ENCODE measurements at places on chromosomes 3 and 15.
A peak's percentile ranks its signal among the peaks of the same experiment; 100 is the strongest.

GRCh38 chr3:123667784-123668183 lies 82.9 kb upstream of the HACD2 start:
- H3K4me3 ChIP-seq: no peak overlapping the region
- DNase-seq: no peak
- peaks cover 15% of the 10 kb centered on the region for H3K36me3 ChIP-seq
- no peaks in the 10 kb centered on the region for H3K4me1 ChIP-seq

DNA sequence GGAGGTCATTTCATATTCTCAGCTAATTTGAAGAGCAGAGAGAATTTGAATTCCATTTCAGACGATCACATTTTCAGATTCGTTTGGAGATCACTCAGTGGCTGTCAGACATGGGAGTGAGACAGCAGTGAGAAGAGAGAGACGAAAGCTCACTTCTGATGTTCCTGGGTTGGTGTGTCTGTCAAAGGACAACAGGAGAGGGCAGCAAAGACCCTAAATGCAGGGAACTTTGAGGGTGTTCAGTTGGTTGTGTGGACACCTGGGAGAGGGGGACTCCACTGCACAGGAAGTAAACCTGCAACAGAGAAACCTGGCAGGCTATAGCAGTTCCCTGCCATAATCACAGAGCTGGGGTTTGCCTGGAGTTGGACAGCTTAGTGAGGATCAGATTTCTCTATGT lies 675.1 kb downstream of the SQOR start:
- peaks cover 7% of the 10 kb centered on the region for H3K27me3 ChIP-seq
- H3K4me1 ChIP-seq: no peaks in the 10 kb centered on the region
- H3K36me3 ChIP-seq: no peaks in the 10 kb centered on the region
- no peak for DNase-seq
- H3K4me3 ChIP-seq: no peak overlapping the region
- H3K27ac ChIP-seq: no peak overlapping the region

GRCh38 chr3:71243229-71243628 lies 340.3 kb downstream of the FOXP1 start:
- no peak for DNase-seq
- no peaks in the 10 kb centered on the region for H3K36me3 ChIP-seq
- H3K27ac ChIP-seq: no peak overlapping the region
- no peak overlapping the region for H3K4me3 ChIP-seq
- no peaks in the 10 kb centered on the region for H3K27me3 ChIP-seq
- no peaks in the 10 kb centered on the region for H3K4me1 ChIP-seq

GRCh38 chr3:7292362-7292761 lies 431.4 kb downstream of the GRM7 start:
- H3K4me1 ChIP-seq: no peaks in the 10 kb centered on the region
- H3K4me3 ChIP-seq: no peak overlapping the region
- no peak overlapping the region for H3K27ac ChIP-seq
- H3K27me3 ChIP-seq: no peaks in the 10 kb centered on the region

- no peak overlapping the region for H3K27ac ChIP-seq
- no peaks in the 10 kb centered on the region for H3K36me3 ChIP-seq
- no peak overlapping the region for H3K4me3 ChIP-seq
- DNase-seq: no peak
- peaks cover 9% of the 10 kb centered on the region for H3K27me3 ChIP-seq
- peaks cover 34% of the 10 kb centered on the region for H3K4me1 ChIP-seq
Observed at GRCh38 chr3:173399044-173399443, 1.5 kb downstream of the NLGN1 start.

GRCh38 chr3:44058868-44059203 lies 182.8 kb upstream of the TOPAZ1 start:
- no peaks in the 10 kb centered on the region for H3K36me3 ChIP-seq
- no peak overlapping the region for H3K4me3 ChIP-seq
- H3K27me3 ChIP-seq: peaks cover 44% of the 10 kb centered on the region
- no peak for DNase-seq
- H3K27ac ChIP-seq: no peak overlapping the region

DNA sequence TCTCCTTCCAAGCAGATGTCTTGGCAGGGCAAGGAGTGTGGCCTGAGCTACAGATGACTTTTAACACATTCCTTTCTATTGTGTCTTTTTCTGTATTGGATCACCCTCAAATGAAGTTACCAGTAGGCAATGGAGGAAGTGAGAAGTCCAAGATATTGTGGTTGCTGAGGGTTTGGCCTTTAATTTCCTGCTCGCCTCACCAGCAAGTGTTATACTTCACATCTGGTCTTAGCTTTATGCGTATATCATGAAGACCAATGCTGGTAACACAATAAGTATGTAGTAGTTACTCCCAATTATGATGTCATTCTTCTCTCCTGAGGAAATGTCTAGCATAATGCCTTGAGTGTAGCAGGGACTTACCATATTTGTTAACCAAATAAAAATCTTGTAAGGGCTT lies 179.9 kb downstream of the ZIC1 start:
- no peak overlapping the region for H3K4me3 ChIP-seq
- no peak overlapping the region for H3K27ac ChIP-seq
- DNase-seq: no peak
- H3K4me1 ChIP-seq: no peaks in the 10 kb centered on the region
- H3K27me3 ChIP-seq: no peaks in the 10 kb centered on the region

DNA sequence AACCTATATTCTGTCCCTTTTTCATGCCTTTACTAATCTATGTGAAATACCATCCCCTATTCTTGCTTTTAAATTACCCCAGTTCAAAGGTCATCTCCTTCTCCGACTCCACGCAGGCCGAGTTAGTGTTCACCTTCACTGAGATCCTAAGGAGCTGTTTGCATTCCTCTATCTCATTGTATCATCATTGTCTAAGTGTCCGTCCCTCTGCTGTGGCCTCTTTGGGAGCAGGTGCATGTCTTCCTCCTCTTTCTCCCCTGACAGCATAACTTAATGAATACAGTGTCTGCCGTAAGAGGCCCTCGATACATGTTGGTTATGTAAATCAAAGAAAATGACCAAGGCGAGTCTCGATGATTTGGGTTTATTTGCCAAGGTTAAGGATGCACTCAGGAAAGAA lies 4.9 kb upstream of the PPP1R2 start:
- H3K36me3 ChIP-seq: no peaks in the 10 kb centered on the region
- H3K4me3 ChIP-seq: no peak overlapping the region
- no peak overlapping the region for H3K27ac ChIP-seq

- peaks cover 32% of the 10 kb centered on the region for H3K36me3 ChIP-seq
- no peak for DNase-seq
- H3K4me3 ChIP-seq: peak overlapping the region; percentile 72
- H3K27ac ChIP-seq: peak overlapping the region; percentile 95
Observed at GRCh38 chr3:48299746-48300712, 33.4 kb downstream of the SPINK8 start.

DNA sequence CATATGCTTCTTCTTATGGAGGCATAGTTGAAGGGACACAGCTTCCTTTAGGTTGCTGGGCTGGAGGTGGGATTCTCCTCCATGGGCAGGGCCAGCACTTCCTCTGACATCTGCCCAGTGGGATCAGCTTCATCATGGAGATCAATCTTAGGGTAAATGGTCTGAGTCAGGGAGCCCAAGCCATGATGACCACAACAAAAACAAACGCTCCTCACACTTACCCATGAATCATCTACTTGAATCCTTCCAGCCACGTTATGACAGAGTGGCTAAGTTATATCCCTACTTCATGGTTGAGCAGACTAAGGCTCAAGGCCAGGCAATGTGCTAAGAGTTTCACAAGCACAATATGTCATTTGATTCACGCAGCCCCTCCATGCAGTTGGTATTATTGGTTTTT lies 87.2 kb upstream of the NMNAT3 start:
- H3K4me3 ChIP-seq: no peak overlapping the region
- no peaks in the 10 kb centered on the region for H3K4me1 ChIP-seq
- H3K27me3 ChIP-seq: no peaks in the 10 kb centered on the region
- H3K27ac ChIP-seq: no peak overlapping the region
- DNase-seq: no peak

DNA sequence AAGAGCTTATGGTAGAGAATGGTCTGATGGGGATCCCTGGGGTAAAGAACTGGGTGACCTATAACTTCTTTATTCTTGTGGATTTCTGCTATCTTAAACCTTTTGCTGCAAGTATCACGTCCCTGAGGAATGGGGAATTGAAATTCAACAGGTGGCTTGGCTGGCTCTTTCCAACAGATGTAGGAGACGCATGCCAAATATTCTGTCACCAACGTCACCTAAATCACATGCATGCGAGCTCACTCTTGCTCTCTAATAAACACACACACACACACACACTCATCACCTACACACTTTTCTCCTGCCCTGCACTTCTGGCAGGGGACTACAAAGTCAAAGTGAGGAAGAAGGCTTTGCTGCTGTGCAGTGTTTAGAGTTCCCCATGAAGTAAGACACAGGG lies 145.8 kb upstream of the NECTIN3 start:
- DNase-seq: no peak
- H3K27me3 ChIP-seq: no peaks in the 10 kb centered on the region

GRCh38 chr3:16177962-16178627 lies 3.6 kb downstream of the GALNT15 start:
- no peak overlapping the region for H3K27ac ChIP-seq
- H3K36me3 ChIP-seq: no peaks in the 10 kb centered on the region
- H3K4me3 ChIP-seq: peak overlapping the region; percentile 53
- H3K27me3 ChIP-seq: no peaks in the 10 kb centered on the region
- peaks cover 47% of the 10 kb centered on the region for H3K4me1 ChIP-seq

- no peak overlapping the region for H3K4me3 ChIP-seq
- DNase-seq: peak; percentile 85
- peak overlapping the region; percentile 71 for H3K27ac ChIP-seq
Observed at GRCh38 chr15:64070965-64071851, 22.4 kb downstream of the CIAO2A start.

- peaks cover under 1% of the 10 kb centered on the region for H3K27me3 ChIP-seq
- DNase-seq: no peak
- no peak overlapping the region for H3K27ac ChIP-seq
- H3K36me3 ChIP-seq: no peaks in the 10 kb centered on the region
- no peaks in the 10 kb centered on the region for H3K4me1 ChIP-seq
Observed at GRCh38 chr15:92462424-92463125, 68.9 kb downstream of the ST8SIA2 start.

GRCh38 chr3:98967758-98968157 lies 66.3 kb upstream of the DCBLD2 start:
- H3K27ac ChIP-seq: no peak overlapping the region
- no peaks in the 10 kb centered on the region for H3K36me3 ChIP-seq
- H3K27me3 ChIP-seq: no peaks in the 10 kb centered on the region
- no peaks in the 10 kb centered on the region for H3K4me1 ChIP-seq

- H3K4me3 ChIP-seq: no peak overlapping the region
- peaks cover 3% of the 10 kb centered on the region for H3K27me3 ChIP-seq
- H3K27ac ChIP-seq: no peak overlapping the region
- H3K36me3 ChIP-seq: no peaks in the 10 kb centered on the region
Observed at GRCh38 chr15:77568014-77568972, 64.4 kb downstream of the LINGO1 start.

- DNase-seq: no peak
- H3K36me3 ChIP-seq: no peaks in the 10 kb centered on the region
- peaks cover 8% of the 10 kb centered on the region for H3K4me1 ChIP-seq
- no peaks in the 10 kb centered on the region for H3K27me3 ChIP-seq
- no peak overlapping the region for H3K27ac ChIP-seq
Observed at GRCh38 chr3:52792413-52792812, 2.2 kb upstream of the ITIH3 start.

DNA sequence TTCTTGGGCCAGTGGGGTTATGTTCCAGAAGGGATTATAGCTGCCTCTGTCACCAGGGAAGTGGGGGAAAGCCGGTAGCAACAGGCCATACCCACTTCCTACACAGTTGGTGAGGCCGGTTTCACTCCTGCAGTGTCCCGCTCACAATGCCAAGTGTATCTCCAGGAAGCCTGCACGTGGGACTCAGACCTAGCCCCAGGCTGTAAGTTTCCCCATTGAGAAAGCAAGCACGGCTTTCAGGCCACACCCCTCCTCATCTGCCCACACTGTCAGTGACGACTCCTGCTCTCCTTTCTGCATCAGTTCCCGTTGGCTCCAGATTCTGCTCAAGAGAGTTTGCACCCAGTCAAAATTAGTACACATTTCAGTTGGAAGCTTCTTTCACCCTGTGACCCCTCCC lies 51.6 kb upstream of the CPOX start:
- no peak overlapping the region for H3K27ac ChIP-seq
- H3K4me3 ChIP-seq: no peak overlapping the region
- no peaks in the 10 kb centered on the region for H3K27me3 ChIP-seq

GRCh38 chr3:146154995-146155394 lies 6.0 kb downstream of the PLOD2 start:
- no peak for DNase-seq
- no peaks in the 10 kb centered on the region for H3K36me3 ChIP-seq
- peaks cover 19% of the 10 kb centered on the region for H3K4me1 ChIP-seq
- H3K27me3 ChIP-seq: no peaks in the 10 kb centered on the region
- no peak overlapping the region for H3K4me3 ChIP-seq
- no peak overlapping the region for H3K27ac ChIP-seq

GRCh38 chr3:11807686-11808085 lies 39.0 kb downstream of the TAMM41 start:
- peaks cover 43% of the 10 kb centered on the region for H3K36me3 ChIP-seq
- H3K4me3 ChIP-seq: no peak overlapping the region
- H3K27ac ChIP-seq: no peak overlapping the region

- H3K27ac ChIP-seq: no peak overlapping the region
- no peaks in the 10 kb centered on the region for H3K4me1 ChIP-seq
- peak; percentile 74 for DNase-seq
- H3K36me3 ChIP-seq: no peaks in the 10 kb centered on the region
- H3K27me3 ChIP-seq: no peaks in the 10 kb centered on the region
Observed at GRCh38 chr3:37580237-37580636, 281.4 kb upstream of the CTDSPL start.

- peaks cover 45% of the 10 kb centered on the region for H3K36me3 ChIP-seq
- H3K27me3 ChIP-seq: no peaks in the 10 kb centered on the region
- H3K4me1 ChIP-seq: no peaks in the 10 kb centered on the region
- H3K27ac ChIP-seq: no peak overlapping the region
Observed at GRCh38 chr3:36981006-36981405, 11.9 kb downstream of the EPM2AIP1 start.

DNA sequence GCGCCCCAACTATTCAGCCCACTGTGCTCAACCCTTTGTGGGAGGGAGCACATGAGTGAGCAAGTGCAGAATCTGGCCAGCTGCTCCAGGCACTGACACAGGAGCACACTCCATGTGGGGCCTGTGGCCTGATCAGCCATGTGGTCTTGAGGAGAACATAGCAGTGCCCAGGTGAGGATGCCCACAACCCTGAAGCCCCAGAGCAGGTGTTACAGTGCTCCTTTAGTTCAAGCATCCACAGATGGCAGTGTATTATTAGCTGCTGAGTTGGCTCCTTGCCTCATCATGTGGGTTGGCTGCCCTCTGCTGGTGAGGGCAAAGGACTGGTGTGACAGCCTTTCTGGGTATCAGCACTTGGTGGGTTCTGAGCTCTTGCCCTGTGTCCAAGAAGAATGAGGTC lies 1588.2 kb downstream of the SI start:
- H3K4me3 ChIP-seq: no peak overlapping the region
- H3K27ac ChIP-seq: no peak overlapping the region
- H3K36me3 ChIP-seq: no peaks in the 10 kb centered on the region
- DNase-seq: no peak

GRCh38 chr3:72830452-72831223 lies 17.6 kb downstream of the SHQ1 start:
- H3K4me3 ChIP-seq: no peak overlapping the region
- H3K27ac ChIP-seq: no peak overlapping the region
- no peak for DNase-seq

- H3K4me3 ChIP-seq: no peak overlapping the region
- H3K27ac ChIP-seq: no peak overlapping the region
- DNase-seq: no peak
- no peaks in the 10 kb centered on the region for H3K27me3 ChIP-seq
- no peaks in the 10 kb centered on the region for H3K4me1 ChIP-seq
Observed at GRCh38 chr15:93384886-93385285, 295.9 kb upstream of the RGMA start.

GRCh38 chr3:109385442-109386318 lies 48.3 kb upstream of the DPPA4 start:
- DNase-seq: no peak
- no peaks in the 10 kb centered on the region for H3K4me1 ChIP-seq
- H3K27ac ChIP-seq: no peak overlapping the region
- no peak overlapping the region for H3K4me3 ChIP-seq
- no peaks in the 10 kb centered on the region for H3K36me3 ChIP-seq
